Activated naive CD4-positive, alpha-beta T cell (primary cell): ENCODE measurements at places on chromosomes 12 and 14.

GRCh38 chr12:62731055-62731820, 203.7 kb downstream of the PPM1H start:
- no peak for DNase-seq

DNA sequence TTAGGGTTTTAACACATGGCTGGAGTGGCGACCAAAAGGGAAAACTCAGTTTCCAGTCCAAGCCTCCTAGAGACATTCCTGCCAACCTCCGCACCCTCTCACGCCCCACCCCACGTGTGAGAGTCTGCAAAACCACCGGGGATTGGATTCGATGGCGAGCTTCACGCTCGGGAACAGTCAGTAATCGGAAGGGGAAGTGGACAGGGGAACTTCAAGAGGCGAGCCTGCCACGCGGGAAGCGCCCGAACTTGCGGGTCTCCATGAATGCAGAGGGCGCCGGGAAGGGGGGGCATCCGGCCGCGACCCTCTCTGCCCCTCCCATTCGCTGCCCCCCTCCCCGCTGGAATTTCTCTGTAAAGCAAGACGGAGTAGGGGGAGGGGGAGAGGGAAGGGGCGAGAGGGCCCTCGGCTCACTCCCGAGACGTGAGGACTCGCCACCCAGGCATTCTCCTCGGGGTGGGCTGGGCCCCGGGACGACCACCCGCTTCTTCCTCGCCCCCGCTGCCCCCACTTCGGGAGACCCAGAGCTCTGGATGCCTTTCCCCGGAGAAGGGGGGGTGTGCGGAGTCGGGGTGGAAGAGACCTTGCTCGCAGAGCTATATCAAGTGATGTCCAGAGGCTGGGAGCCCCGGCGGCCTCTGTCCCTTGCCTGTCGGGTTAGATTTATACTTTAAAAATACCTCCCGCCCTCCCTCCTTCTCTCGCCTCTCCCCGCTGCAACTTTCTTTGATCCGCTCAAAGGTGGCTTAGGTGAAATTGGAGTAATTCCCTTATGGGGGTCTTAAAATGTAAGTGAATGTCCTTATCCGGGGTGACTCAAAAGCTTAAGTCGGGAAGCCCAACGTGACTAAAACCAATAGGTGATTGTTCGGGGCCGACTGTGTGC, 2.5 kb upstream of the CCND2 start:
- no peak for DNase-seq

DNA sequence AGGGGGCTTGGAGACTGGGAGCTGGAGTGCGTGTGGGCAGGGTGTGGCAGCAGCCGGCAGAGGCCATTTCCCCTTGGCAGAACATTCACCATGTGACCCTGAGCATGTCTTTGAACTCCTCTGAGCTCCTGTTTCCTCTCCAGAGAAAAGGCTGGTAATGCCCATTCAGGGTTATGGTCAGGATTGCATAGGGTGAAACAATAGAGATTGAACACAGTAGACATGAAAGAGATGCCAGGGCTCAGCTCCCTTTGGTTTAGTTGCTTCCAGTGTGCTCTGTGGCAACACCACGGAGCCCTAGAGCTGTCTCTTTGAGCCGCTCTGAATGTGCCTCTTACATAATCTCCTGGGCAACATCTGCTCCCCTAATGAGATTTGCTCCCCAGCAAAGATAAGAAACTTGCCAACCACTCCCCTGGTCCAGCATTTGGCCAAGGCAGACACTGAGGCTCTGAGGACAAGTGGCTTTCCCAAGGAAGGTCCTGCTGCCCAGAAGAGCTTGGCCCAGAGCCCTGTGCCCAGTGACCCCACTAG, 4.6 kb downstream of the IFI27 start:
- no peak for DNase-seq

DNA sequence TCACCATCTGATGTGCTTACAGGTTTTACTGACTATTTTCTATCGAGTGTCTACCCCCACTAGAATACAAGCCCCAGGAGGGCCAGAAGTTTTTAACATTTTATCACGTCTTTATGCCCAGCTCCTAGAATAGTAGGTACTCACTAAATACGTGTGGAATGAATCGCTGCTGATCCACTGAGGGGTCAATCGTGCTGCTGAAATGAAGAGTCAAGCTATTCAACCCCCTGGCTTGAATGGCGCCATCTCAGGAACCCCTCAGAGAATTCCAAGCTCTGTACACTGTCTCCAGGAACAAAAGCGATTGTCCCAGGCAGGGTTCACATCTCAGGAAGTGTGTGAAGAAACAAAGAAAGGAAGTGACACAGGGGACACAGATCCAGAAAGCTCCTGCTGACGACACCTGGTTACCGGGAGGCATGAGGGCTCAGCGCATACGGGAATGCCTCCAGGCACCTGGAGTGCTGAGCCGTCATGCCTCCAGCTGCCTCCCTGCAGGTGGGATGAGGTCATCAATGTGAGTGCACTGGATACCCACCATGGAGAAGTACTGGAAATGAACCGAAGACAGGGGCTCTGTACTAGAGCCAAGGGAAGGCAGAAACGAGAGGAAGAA, 45.6 kb downstream of the PITPNM2 start:
- DNase-seq = no peak

DNA sequence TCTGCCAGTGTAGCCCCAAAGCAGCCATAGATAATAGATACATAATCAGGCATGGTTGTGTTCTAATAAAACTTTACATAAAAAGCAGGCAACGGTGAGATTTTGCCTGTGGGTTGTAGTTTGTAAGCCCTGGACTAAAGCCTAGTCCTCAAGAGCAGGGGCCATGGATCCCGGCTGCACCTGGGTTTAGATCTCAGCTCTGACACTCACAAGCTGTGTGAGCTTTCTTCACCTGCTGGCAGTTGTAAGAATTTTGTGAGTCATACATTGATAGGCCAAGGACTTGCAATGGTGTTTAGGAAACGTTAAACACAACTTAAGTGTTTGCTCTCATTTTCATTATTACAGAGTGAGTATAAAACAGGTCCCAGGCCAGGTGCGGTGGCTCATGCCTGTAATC, 395.8 kb upstream of the TBX3 start:
- no peak for DNase-seq

DNA sequence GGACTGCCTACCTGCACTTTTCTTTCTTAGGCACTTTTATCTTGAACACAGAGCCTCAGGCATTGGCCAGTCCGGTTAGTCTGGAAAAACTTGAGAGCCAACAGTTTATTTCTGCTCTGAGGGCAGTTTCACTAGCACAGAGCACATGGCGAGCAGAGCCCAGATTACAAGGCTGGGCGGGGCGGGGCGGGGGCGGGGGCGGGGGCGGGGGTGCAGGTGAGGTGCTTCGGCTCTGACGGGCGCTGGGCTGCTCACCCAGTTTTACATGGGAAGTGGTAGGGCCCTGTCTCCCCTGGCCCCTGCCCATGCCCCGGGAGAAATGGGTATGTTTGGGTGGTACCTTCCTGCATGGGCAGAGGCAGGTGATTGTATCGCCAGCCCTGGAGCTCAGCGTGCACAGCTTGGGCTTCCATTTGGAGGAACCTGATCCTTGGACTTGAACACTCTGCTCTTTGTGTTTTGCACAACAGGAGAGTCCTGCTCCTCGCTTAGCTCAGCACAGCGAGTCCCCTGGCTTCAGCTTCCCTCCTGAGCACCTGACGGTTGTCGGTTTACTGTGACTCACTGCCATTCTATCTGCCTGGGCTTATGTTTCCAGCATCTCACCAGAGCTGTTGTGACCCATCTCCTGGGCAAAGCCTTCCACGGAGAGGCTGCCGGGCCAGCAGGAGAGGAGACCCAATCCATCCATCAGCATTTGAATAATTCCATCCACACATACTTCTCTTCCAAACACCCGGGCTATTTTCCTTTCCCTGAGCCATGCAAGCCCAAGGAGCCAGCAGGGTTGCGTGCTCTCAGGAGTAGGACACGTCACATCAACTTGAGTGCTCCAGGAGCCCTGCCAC, 108.5 kb downstream of the ARF6 start:
- DNase-seq = peak; percentile 48

- no peak for DNase-seq
These were observed 55.1 kb downstream of the SERPINA10 start for GRCh38 chr14:94237983-94238382.

GRCh38 chr12:104735801-104736200, 222.3 kb downstream of the SLC41A2 start:
- DNase-seq = no peak

DNA sequence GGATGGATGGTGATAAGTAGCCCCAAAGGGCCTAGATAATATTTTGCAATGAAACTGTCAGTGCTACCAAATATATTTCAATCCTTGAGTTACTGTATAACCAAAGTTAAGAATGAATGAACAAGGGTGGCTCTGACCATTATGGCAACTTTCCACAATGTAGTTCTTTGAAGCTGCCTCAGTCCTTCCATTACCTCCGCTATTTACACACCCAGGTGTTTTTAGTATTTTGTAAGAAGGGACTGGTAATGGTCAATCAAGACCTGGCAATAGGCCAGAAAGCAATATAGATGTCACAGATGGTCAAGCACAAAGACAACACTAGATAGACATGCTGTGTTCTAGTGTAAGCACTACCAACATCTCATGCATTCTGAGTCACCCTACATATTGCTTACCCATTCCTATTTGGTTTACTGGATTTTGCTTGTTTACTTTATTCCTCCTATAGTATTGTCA, 16.3 kb downstream of the DUSP16 start:
- DNase-seq = no peak

- no peak for DNase-seq
These were observed 23.5 kb upstream of the FRMD6 start for GRCh38 chr14:51628238-51628637.

DNA sequence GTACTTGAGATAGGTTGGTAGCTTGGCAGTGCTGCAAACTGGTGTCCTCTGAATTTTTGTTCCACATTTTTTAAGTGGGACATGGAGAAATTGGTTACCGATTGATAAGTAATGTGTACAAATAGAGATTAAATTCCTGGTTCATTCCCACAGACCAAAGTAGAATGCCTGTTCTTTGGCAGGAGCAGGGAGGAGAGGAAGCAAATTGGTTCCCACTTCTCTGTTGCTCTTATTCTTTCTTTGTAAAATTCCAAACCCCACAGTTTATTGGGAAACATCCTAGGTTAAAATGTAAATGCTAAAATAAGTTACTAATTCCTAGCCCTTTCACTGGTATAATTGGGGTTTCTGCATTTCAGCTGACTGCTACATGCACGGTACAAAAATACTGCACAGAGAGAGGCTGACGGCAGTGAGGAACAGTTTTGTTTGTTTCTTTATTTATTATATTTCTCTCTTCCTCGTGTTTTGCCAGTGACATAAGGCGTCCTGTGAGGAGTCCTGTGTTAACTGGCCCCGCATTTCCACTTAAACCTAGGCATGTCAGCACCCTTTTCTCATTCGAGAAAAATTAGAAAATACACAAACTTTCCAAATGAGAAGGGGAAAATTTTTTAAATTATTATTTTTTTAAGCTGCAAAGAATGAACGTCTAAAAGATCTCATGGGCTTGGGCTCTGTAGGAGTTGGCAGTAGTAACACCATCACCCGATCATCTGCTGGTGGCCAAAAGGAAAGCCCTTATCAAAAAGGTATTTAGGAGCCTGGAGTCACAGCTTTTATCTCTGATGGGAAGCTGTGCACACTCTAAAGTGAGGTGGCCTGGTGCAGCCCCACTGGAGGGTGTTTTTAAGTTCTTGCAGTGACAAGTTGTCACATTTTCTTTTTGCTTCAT, 25.4 kb upstream of the BCL7A start:
- DNase-seq = no peak

DNA sequence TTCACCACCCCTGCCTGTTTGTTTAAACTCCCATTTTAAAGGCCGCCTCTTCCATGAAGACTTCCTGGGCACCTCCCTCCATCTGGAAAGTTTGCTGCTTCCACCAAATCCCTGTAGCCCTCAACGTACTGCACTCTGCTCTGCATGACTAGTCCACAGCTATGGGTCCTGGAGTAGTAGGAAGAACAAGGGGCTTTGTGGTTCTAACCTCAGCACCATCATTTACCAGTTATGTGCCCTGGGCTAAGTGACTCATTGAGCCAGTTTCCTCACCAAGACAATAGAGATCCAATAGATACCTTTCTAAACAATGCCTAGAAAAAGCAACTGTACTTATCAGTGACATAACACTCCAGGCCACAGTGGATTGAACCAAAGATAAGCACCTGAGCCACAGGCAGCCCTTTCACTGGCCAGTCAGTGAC, 8.5 kb upstream of the LTBP2 start:
- DNase-seq = no peak

DNA sequence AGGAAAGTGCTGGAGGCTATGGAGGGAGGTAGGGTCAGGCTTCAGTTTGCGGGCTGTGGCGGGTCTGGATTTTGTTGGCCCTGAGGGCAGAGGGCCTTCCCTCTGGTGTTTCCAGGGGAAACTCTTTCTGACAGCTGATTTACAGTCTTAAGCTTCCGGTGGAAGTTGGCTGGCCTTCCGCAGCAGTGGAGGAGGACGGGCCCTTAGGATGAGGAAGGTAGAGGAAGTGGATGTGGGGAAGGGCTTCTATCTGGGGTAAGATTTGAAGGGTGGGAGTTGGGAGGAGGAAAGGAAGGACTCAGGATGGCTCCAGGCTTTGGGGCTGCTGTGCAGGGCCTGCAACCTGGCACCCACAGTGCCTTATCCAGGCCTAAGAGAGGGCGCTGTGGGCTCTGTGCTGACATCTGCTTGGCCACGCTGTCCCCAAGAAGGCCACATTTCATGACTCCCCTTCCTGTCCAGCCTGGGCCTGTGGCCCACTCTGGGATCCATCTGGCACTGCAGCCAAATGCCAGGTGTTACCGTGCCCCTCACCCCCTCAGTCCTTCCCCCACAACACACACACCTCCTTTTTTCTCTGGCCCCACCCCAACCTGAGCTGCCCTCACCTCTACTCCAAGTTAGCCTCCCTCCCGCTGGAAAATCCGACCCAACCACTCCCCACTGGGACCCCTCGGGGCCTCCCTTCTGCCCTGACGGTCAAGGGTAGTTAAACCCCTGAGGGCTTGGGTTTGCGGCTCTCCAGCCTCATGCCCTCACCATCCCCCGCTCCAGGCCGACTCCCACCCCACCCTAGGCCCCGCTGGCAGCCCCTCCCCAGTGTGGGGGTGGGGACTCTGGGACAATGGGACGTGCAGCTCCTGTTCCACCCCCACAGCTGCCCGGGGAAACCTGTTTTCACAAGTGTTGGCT, 7.7 kb upstream of the PPP1R13B start:
- DNase-seq = no peak

DNA sequence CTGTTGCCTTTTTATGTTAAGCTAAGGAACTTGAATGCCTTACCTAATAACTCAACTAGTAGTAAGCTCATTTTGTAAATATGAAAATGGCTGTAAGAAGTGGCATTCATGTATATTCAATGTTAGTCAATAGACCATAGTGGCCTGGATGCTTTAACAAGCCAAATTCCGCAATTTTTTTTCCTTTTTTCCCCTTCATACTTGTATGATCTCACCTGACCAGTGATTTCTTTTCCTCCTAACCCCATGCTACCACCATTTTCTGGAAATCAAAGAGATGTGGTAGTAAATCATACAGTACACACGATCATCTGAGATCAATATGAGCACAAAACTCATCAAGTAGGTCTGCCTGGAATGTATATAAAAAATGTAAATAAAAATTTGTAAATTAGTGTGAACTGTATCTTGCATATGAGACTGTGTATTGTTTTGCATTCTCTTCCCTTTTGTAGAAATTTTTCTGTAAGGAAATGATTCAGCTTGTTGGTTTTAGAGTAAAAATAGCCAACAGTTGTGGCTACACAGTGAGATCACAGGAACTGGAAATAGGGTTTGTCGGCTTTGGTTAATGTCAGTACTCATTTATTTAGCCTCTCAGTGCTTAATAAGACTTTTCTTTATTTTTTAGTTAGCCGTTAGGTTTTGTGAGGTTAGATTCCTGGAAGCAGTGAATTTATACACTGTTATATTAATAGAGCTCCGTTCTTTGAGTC, 62.5 kb downstream of the ETNK1 start:
- DNase-seq = no peak
